ENCODE measurements at places on chromosomes 5 and 9.

DNA sequence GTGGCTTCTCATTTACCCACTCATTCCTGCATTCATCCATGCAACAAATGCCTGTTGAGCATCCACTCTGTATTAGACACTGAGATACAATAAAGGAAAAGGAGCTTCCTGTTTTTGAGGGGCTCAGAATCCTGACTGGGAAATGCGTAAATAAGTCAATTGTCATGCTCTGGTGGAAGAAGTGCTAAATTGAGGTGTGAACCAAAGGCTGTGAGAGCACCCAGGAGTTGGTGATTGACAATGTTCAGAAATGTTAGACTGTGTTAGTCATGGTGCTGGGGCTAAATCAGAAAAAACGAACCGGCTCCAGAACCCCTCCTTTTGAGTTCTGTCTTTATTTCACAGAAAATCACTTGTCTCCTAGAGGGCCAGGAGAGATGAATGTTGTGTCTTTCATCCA is 558.6 kb upstream of the SGCD start:
- DNase-seq = no peak

DNA sequence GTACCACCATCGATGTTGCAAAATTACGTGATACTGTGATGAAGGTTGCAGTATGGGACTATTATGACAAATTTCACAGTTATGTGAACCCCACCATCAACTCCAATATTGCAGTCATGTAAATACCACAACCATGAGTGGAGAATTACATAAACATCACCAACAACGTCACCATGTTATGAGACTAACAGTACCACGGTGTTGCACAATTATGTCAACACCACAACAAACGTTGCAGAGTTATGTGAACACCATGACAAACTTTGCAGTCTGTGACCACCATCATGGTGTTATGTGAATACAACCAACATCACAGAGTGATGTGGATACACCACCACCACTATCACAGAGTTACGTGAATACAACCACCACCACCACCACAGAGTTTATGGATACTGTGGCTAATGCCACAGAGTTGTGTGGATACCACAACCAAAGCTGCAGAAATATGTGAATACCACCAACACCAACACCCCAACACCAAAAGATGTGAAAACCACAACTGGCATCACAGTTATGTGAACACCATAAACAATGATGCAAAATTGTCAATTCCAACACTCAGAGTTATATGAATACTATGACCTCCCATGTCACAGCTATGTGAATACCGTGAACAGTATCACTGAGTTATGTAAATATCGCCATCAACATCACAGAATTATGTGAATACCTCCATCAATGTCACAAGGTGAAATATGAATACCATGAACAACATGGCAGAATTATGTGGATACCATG is 62.4 kb downstream of the SHC3 start:
- no peak for DNase-seq

DNA sequence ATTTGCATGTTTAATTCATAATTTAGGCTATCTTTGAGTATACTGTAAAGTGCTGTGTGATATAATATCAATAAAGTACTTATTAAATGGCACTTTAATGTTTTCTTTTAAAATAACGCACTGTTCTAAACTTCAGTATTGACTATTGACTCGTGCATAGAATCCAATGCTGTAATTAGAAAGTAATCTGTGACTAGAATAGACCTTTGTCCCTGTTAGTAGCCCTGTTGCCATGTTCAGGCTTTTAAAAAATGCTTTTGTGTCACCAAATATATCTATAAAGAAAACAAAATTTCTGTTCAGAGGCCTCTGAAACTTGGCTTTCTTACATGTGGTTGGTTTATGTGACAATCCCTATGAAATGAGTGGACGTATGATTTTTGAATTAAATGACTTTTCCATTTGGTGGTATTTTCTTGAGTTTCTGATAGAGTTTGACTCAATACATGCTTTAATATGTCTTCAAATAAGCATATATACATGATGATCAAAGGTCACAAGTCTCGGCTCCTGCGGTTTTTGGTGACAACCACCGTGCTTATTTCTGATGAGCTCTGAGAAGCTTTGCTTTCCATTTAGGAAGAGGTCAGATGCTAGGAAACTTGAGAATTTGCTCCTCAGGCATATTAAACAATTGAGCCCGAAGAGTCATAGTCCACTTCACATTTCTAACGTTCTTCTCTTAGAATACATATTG is 174.7 kb downstream of the NR3C1 start:
- no peak for DNase-seq

DNA sequence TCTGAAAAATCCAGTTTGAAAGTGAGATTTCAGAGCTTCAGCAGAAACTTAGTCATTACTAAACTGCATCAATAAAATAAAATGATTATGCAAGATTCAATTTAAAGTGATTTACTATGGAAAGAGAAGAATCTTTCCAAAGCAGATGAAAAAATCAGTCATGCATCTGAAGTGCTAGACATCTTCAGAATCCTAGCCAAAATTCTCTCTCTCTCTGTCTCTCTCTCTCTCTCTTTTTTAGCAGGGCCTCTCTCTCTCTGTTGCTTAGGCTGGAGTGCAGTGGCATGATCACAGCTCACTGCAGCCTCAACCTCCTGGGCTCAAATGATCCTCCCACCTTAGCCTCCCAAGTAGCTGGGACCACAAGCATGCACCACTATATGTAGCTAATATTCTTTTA is 18.2 kb upstream of the UBLCP1 start:
- no peak for DNase-seq

DNA sequence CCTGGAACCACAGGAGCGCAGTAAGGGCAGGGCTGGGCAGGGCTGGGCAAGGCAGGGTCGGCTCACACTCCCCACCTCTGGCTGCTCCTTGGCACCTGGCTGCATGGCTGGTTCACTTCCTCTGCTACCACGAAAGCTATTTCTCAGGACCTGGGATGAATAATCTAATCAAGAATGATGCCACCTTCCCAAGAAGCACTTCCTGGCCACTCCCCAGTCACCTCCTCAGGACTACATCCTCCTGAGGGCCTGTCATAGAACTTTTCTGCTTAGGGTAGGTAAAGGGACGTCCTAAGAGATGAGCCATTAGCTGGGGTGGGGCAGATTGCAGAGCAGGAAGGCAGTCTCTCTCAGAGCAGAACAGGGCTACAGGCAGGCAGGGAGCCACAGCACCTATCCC is 288.2 kb upstream of the MAP3K1 start:
- no peak for DNase-seq

DNA sequence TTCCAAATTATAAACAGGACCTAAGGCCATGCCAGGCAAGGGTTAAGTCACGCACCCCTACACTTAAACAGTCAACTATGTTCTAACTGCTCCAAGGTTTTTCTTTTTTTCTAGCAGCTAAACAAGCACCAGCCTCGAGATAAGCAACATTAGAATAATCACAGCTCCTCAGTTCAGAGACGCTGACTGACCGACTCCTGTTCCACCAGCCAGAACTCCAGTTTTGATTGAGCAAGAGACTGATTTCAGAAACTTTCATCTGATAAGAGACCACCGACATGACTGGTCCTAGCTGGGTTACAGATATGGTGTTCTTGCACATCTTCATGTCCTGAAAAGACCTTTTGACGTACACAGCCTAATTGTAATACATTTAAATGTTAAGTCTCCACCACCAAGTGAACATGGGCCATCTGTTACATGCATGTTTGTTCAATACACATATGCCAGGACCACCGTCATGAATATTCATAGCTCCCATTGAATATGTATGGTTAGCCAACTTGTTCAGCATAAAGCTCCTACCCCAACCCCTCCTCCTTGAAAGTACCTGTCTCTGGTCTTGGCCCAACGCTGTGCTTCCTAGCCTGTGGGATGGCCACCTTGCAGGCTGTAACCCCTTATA is 23.7 kb upstream of the OTULINL start:
- peak; percentile 97 for DNase-seq

- DNase-seq = no peak
These were observed 182 bp downstream of the SCAMP1 start for GRCh38 chr5:78360674-78360923.

- DNase-seq = peak; percentile 33
These were observed 251.4 kb upstream of the IL12B start for GRCh38 chr5:159581502-159582249.

GRCh38 chr5:165504674-165505073 is 1999.3 kb downstream of the MAT2B start:
- no peak for DNase-seq

GRCh38 chr5:99037668-99038067 is 108.9 kb upstream of the CHD1 start:
- no peak for DNase-seq

GRCh38 chr5:65821966-65822365 is 100.0 kb downstream of the NLN start:
- DNase-seq = no peak

GRCh38 chr9:134329886-134330285 is 3.6 kb downstream of the RXRA start:
- DNase-seq = no peak

- DNase-seq = no peak
These were observed 66.0 kb upstream of the ADAMTS2 start for GRCh38 chr5:179411161-179411841.

- no peak for DNase-seq
These were observed 7.8 kb downstream of the NFIB start for GRCh38 chr9:14306188-14306587.
